CD4-positive, alpha-beta T cell treated with Interleukin-17A for 4 hours (primary cell): ENCODE measurements at places on chromosomes 16 and 17.

DNA sequence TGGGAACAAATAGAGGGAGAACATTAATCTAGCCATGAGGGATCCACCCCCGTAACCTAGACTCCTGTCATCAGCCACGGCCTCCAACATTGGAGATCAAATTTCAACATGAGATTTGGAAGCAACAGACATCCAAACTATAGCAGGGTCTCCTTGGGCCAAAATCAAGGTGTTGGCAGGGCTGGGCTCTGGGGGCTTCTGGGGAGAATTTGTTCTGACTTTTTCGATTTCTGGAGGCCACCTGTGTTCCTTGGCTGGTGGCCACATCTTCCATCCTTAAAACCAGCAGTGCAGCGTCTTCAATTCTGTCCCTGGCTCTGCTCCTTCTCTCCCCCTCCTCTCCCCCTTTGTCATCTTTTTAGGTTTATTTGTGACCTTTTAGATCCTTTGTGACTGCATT, 546.2 kb downstream of the WWOX start:
- DNase-seq = no peak

DNA sequence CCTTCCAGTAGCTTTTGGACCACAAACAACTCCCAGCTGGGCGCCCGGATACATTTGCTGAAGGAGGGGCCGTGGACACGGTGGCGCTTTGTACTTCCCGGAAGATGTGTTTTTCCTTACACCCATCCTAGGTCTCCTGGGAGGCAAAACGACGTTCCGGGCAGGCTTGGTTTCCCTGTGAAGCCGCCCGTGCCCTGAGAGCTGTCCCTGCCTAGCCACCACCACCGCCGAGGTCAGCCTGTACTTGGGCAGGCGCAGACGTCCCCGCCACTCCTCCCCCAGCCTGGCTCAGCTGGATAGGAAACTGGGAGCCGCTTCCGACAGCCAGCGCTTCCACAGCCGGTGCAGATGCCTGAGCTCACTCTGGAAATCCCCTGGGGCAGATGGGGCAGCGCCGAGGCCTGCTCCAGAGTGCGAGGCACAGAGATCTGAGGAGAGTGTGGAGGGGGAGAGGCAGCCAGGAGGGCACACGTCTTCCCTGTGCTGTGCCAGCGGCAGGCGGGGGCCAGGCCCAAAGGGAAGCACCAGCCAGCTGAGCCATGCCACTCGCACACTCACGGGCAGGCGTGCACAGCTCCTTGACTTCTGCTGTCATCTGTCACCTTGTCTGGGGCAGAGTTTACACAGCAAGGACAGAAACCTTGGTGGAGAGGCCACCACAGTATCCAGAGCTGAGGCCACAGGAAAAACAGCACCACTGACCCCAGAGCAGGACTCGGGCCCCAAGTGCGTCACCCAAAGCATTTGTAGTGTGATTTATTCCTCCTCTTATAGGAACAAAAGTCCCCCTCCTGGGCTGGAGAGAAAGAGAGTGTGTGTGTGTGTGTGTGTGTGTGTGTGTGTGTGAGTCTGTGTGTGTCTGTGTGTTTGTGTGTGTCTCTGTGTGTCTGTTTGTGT, 3.0 kb downstream of the RHBDF2 start:
- DNase-seq = no peak

DNA sequence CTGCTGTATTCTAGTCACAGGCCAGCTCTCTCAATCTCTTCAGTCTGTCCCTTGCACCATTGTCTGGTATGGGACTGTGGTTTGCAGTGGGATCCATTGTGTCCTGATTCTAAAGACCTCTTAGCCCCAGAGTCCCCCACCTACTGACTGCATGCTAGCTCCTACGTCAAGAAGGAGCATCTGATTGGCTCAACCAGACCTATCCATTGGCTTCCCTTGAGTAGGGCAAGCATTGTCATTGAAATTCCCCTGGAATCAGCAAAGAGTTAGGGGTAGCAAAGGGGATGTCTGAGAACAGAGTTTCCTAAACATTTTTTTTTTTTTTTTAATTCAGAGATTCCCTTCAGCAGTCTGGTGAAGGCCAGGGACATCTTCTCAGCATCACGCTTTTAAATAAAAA, 175.3 kb upstream of the MPHOSPH6 start:
- no peak for DNase-seq

- DNase-seq = peak; percentile 55
Observed at GRCh38 chr17:10744501-10745000, 14.7 kb upstream of the TMEM220 start.

DNA sequence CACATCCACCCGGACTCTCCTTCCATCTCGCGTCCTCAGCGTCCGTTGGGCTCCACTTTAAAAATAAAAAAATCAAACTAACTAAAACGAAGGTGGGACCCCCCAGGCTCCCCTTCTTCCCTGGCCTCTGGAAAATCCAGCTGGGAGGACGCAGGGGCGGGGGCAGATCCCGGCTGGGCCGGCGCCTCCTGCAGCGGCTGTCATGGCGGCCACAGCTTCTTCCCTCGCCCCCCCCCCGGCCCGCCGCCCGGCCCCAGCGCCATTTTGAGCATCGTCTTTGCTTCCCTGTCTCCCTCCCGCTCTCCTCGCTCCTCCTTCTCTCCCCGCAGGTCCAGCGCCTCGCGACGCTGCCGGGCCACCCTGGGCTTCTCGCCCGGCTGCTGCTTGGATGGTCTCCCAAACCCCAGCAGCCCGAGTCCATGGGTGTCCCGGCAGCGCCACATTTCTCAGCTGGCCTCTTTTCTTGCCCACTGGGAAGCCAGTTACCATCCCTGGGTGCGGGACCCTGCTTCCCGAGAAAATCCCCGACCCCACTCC, 3.3 kb downstream of the HOXB2 start:
- peak; percentile 70 for DNase-seq

DNA sequence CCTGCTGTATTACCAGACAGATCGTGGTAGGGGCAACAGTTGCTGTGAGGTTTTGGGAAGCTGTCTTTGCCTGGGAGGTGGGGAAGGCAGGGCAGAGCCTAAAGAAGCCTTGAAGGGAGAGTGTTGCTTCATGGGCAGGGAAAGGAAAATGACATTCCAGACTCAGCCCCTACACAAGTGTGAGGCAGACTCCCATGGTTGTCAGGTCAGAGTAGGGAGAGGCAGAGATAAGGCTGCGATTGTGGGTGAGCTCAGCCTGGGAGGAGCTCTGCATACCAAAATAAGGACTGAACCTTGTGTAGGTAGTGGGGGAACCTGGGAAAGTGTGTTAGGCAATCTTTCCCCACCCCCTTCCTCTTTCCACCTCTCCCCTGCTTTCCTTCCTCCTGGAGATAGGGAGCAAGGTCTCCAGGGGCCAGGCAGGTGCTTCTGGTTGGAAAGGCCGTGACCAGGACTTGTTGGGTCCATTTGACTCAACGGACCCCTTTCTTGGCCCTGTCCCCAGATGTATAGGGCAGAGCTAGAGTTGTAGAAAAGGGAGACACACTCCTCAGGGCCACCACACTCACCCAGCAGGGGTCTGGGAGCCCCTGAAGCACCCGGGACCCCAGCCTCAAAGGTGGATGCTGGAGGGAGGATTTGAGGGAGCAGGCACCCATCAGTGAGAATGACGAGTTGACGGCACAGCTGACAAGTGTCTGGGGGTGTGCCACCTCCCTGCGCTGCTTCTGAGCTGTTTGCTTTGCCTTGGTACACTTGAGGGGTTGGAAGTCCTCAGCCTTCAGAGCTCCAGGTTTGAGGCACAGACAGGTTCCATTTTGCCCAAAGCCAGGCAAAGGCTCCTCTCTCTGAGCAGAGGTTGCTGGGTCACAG, 18.5 kb upstream of the TOB1 start:
- no peak for DNase-seq

DNA sequence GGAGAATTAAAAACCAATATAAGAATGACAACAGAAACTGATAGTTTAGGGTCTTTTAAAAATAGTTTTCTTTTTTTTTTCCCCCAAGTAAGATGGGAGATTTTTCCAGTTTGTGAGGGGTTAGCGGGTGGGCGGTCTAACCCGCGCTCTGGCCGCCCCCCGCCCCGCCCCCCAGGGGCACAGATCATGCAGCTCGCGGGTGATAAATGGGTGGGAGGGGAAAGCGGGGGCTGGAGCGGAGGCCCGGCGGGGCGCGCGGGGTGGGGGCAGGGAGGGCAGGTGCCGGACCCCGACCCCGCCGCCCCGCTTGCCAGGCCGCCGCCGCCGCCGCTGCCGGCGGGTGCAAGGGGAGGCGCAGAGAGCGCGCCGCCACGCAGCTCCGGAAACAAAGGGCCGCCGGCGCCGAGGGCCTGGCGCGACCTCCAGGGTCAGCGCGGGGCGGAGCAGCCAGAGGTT, 60.1 kb upstream of the GSE1 start:
- DNase-seq = no peak

DNA sequence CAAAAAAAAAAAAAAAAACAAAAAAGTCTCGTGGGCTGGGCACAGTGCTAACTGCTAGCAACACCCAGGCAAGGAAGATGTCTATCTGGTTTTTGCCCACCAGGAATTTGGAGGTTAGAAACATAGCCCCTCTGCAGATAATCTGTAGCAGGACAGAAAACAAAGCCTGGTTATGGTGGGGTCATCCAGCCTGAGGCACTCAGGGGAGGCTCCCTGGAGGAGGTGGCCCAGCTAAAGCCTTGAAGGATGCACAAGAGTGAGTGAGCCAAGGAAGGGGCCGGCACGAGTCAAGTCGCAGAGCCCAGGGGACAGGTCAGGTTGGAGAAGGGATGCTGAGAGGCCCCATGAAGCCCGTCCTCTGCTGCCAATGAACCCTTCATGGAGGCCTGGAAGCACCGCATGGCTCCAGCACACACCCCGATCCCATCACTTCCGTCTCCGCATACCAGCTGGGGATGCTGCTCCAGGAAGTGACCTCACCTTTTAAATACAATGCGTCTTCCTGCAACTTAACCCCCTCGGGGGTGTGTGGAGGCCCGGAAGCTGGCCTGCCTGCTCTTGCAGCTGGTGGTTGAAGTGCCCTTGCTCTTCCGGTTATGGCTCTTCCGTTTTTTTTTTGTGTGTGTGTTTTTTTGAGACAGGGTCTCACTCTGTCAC, 86.5 kb downstream of the ENGASE start:
- peak; percentile 27 for DNase-seq

DNA sequence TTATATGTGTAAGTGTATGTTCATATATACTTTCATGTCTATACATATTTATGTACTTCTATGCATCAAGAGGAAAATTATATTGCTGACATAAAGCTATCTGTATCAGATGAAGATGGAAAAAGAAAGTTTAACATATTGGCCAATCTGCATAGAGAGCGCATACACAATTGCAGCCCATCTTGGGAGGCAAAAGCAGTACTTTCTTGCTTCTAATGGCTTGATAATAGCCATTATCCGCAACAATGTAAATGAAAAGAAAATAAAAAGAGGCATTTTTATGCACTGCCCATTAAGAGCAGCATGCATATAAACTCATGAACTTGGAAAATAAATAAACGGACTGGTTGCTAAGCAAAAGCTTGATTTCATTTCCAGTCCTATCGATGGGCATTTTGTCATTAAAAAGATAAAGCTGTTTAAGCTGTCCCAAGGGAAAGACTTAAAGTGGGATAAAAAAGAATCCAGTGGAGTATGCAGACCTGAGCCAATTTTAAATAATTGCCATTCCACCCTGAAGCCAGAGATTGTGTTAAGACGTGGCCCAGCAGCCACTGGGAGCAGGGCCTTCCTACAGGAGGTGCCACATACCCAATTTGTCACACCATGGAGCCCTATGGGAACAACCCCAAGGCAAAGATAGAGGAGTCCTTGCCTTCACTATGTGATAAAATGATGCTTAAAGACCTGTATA, 183.6 kb upstream of the CDH11 start:
- no peak for DNase-seq

GRCh38 chr16:82882226-82882625, 255.5 kb downstream of the CDH13 start:
- DNase-seq = no peak

- DNase-seq = no peak
Observed at GRCh38 chr17:27603880-27604794, 26.9 kb upstream of the LGALS9 start.

- DNase-seq = peak; percentile 69
Observed at GRCh38 chr16:29738514-29738913, 7.3 kb downstream of the C16orf54 start.

DNA sequence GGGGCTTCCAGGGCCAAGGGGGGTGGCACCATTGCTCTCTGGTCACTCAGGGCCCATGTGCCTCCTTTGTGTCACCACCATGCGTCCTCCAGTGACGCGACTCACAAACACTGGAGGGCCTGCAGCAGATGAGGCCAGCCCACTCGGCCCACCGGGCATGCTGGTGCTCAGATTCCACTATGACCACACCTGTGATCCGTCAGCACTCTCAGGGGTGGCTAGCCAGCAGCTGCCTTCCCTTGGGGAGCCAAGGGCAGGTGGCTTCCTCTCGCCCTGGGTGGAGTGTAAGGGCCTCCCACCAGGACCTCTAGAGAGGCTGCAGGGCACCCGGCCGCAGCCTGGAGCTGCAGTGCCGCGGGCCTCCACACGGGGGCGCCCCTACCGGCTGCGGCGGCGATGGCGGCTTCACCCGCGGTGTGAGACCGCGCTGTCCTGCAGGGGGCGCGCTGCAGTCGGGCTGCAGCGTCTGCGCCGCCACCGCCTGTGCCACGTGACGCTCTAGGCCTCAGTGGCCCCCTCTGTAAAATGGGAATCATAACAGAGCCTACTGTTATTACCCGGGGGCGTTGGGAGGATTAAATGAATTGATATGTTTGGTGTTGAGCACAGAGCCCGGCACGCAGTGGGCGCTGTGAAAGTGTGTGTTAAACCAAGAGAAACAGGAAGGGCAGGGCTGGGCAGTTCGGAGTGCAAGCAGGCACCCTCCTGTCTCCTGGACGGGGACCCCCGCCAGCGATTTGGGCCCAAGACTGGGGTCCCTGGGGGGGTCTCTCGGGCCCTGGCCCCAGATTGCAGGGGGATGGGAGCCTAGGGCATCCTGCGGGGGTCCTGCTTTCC, 192.4 kb upstream of the GSE1 start:
- peak; percentile 81 for DNase-seq

- DNase-seq = no peak
Observed at GRCh38 chr16:51328733-51329132, 177.7 kb upstream of the SALL1 start.

GRCh38 chr16:66553223-66553622, 847 bp downstream of the CKLF start:
- peak; percentile 19 for DNase-seq

- no peak for DNase-seq
Observed at GRCh38 chr17:28698253-28698941, 13.3 kb downstream of the PROCA1 start.

DNA sequence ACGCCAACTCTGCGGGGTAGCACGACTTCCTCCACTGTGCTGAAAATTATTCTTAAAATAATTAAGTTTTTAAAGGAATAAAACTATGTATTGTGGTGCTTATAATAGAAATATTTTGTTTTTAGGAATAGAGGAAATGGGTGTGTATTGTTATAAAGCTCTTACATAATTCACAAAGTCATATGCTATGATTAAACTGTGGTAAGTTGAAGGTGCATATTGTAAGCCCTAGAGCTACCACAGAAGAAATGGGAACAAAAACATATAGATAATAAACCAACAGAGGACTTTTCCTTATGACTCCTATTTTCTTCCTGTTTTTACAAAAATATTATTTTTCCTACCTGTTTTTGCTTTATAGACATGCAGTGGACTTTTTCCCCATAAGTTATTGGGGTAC, 4.3 kb upstream of the SLFN11 start:
- DNase-seq = no peak

- DNase-seq = no peak
Observed at GRCh38 chr17:77481476-77482374, 341.0 kb downstream of the SEC14L1 start.
